ENCODE measurements at places on chromosomes 16 and 17.

DNA sequence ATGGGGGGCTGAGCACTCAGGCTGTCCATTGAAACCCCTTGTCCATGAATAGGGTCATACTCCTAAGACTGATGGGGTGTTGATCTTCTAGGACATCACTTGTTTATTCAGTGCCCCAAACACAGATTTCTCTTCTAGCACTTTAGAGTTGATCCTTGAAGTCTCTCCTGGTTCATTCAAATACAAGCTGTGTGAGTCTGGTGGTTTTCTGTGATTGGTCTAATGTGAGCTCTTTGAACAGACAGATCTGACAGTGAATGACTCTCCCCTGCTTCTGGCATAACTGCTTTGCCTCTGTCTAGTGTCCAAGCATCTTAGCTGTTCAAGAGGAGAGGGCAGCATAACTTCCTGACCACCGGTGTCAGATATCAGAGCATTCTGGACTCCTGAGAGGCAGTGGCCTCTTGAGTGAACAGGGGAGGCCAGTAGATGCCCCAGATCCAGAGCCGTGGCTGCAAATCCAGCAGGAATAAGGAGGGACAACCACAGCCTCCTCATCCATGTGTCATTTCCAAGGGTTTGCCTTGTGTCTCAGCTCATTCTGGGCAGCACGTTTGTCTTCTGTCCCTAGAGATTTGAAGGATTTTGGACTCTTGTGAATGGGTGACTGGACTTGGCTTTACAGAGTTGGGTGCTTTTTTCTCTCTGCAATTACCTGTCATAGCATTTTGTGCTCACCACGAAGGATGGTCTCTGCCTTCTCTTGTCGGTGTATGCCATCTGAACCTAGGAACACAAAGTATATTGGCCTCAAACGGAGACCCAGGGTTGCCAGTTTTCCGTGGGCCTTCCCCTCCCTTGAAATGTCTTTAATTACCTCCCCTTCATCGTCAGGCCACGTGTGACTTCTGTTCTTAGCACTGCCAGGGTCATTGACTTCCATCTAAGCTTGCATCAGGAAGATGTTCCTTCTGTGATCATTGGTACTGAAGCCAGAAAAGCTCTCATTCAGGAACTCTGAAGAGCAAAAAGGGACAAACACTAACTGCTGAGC, 13.9 kb upstream of the CLEC18C start:
- no peak for DNase-seq

GRCh38 chr16:1991135-1991551, 1.4 kb downstream of the SYNGR3 start:
- no peak for DNase-seq

- no peak for DNase-seq
Measured at GRCh38 chr16:85500220-85500619, 112.9 kb upstream of the GSE1 start.

GRCh38 chr16:19994466-19995170, 79.1 kb downstream of the GPR139 start:
- no peak for DNase-seq

- no peak for DNase-seq
Measured at GRCh38 chr17:74923538-74924249, 379 bp upstream of the OTOP2 start.

DNA sequence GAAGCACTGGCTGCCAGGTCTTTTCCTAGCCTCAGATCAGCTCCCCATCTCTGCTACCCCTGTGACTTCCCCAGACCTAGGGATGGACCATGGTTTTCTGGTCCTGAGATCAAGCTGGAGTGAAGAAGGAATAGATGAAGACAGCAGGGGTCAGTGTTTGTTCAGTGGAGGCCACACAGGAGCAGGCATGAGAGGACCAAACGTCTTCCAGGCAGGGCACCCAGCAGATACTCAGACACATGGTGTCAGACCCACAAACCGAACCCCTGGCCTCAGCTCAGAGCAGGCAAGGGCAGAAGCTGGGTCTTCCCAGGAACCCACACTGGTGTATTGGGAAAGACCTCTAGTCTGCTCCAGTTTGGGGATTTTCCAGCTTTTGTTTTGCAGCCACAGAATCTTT, 189.7 kb downstream of the IRX5 start:
- DNase-seq = no peak
